Epithelial cell of proximal tubule (primary cell): ENCODE measurements at places on chromosomes 1 and 21. TPM values are rescaled to one million over a fixed set of nuclear protein-coding genes. Genes with fewer than 3 reads are reported as not detected.

DNA sequence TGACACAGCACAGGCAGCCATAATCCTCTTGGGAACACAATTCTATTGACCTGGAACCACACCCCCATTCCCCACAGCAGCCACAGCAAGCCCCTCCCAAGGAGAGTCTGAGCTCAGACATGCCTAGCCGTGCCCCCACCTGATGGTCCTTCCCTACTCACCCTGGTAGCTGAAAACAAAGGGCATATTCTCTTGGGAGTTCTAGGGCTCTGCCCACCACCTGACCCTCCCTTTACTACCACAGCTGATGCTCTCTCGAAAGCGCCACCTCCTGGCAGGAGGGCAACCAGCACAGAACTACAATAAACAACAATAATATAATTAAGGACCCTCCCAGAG, 184.8 kb upstream of the COA6 start:
- no peak for DNase-seq

- DNase-seq = no peak
Measured at GRCh38 chr1:98090351-98090750, 169.5 kb upstream of the DPYD start.

DNA sequence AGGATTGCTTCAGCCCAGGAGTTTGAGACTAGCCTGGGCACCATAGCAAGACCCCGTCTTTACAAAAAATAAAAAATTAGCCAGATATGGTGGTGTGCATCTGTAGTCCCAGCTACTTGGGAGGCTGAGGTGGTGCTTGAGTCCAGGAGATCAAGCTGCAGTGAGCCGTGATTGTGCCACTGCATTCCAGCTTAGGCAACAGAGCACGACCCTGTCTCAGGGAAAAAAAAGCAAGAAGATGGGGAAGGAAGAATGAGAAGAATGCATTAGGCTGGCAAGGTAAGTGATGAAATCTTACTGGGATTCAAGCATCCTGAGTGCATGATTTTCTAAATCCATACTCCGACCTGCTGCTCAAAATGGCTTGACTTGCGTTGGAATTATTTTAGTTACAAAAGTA, 6.8 kb downstream of the PCP4L1 start:
- no peak for DNase-seq

The TPM3 gene
- 569 and 700 TPM in 2 replicates for total RNA-seq

- no peak for DNase-seq
Measured at GRCh38 chr1:93623875-93624274, 57.8 kb downstream of the BCAR3 start.

The GJA8 gene
- total RNA-seq = not detected in 2 replicates

GRCh38 chr1:108703939-108704338, 8.8 kb upstream of the FNDC7 start:
- DNase-seq = no peak

- no peak for DNase-seq
Measured at GRCh38 chr21:25961042-25961441, 209.5 kb downstream of the APP start.

The ACOT7 gene
- total RNA-seq = 80.3 and 82.0 TPM in 2 replicates
